A549 treated with RU486 at 1 μM for 4 hours (cell line): ENCODE measurements at places on chromosomes 13 and 19. TPM values are rescaled to one million over a fixed set of nuclear protein-coding genes. Genes with fewer than 3 reads are reported as not detected.

The CDX2 gene
- total RNA-seq, result 0.64 to 1.4 TPM (median 0.78 TPM) in 5 replicates

The SCN1B gene
- 9.6 to 19.7 TPM (median 15.9 TPM) in 5 replicates for total RNA-seq

The ATP4A gene
- not detected in 5 replicates for total RNA-seq

The ADGRL1 gene
- total RNA-seq, result 2.2 to 2.9 TPM (median 2.8 TPM) in 5 replicates

The OR10H5 gene
- total RNA-seq, result not detected in 5 replicates

The ZNF625 gene
- total RNA-seq, result not detected in 5 replicates
